ENCODE measurements at places on chromosomes 5 and 9.
A peak's percentile ranks its signal among the peaks of the same experiment; 100 is the strongest.

- DNase-seq, result no peak
These were observed 195.3 kb downstream of the BNC2 start for GRCh38 chr9:16675131-16675530.

DNA sequence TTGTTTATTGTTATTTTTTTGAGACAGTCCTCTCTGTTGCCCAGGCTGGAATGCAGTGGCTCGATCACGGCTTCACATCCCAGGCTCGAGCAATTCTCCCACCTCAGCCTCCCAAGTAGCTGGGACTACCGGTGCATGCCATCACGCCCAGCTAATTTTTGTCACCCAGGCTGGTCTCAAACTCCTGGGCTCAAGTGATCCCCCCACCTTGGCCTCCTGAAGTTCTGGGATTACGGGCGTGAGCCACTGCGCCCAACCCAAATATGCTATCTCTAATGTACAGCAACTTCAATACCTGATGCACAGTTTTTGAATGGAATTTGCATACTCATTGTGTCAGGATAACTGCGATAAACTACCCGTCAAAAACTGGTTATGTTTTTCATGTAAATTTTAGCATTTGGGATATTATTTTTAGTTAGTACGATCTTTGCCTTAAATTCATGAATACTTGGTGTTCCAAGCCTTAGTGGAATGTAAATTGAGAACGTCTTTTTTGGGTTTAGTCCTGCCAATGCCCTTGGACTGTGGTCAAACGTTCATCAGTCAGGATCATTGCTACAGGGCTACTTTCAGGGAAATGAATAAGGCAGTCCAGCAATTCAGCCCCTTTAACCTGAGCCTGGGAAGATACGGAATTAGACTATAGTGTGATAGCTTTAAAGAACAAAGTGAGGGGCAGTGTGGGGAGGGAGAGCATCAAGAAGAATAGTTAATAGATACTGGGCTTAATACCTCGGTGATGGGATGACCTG lies 4.4 kb downstream of the UGCG start:
- peak; percentile 82 for DNase-seq

- DNase-seq, result no peak
These were observed 79.2 kb downstream of the ZNF354C start for GRCh38 chr5:179139111-179139935.

- no peak for DNase-seq
These were observed 402.3 kb downstream of the DEPDC1B start for GRCh38 chr5:60297658-60298057.

- no peak for DNase-seq
These were observed 110.0 kb upstream of the TUT7 start for GRCh38 chr9:86464242-86464641.

- no peak for DNase-seq
These were observed 361.6 kb upstream of the RIOK2 start for GRCh38 chr5:97544678-97545077.

GRCh38 chr9:105994970-105995369 lies 300.6 kb downstream of the TMEM38B start:
- DNase-seq, result no peak

GRCh38 chr9:133064241-133065069 lies 2.7 kb downstream of the CEL start:
- no peak for DNase-seq

- DNase-seq, result peak; percentile 92
These were observed 190.5 kb downstream of the TTLL11 start for GRCh38 chr9:121902461-121903135.

GRCh38 chr5:7012057-7012456 lies 298.8 kb downstream of the TENT4A start:
- no peak for DNase-seq

- DNase-seq, result no peak
These were observed 497.4 kb upstream of the CCNG1 start for GRCh38 chr5:162939991-162940390.

GRCh38 chr5:135185481-135186065 lies 151.5 kb upstream of the PITX1 start:
- peak; percentile 38 for DNase-seq

- DNase-seq, result no peak
These were observed 26.1 kb upstream of the CSF1R start for GRCh38 chr5:150112201-150113046.

- DNase-seq, result no peak
These were observed 17.0 kb downstream of the PTCD2 start for GRCh38 chr5:72337159-72337558.

DNA sequence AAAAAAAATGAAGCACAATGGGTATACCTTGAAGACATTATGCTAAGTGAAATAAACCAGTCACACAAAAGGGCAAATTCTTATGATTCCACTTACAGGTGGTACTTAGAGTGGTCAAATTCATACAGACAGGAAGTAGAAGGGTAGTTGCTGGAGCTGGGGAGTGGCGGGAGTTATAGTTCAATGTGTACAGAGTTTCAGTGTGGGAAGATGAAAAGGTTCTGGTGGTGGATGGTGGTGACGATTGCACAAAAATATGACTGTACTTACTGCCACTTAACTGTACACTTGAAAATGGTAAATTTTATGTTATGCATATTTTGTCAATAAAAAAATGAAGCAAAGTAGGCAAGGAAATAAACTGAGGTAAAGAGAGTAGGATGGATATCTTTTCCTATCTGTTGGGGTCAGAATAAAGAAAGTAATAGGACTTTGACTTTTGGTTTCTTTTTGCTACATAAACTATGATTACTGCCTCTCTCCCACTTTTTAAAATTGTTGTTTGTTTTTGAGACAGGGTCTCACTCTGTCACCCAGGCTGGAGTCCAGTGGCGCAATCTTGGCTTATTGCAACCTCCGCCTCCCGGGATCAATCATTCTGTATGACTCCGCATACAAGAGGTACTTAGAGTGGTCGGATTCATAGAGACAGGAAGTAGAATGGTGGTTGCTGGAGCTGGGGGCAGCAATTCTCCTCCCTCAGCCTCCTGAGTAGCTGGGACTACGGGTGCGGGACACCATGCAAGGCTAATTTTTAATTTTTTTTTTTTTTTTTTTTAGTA lies 4.0 kb upstream of the PSAT1 start:
- no peak for DNase-seq

GRCh38 chr5:41193456-41194205 lies 19.7 kb downstream of the C6 start:
- no peak for DNase-seq

DNA sequence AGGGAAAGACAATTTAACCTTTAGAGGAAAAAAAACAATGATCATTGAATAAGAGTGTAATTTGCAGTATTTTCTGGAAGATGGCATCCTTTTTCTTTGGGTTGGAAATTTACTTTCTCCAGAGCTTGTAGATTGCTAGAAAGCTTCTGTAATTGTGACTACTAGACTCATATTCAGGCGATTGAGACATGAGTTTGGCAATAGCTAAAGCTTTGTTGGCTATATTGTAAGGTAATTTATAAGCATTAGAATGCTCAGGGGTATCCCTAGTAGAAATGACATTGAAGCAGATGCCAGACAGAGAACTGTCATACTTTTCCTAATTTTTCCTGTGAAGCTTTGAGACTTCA lies 115.3 kb downstream of the UNC13B start:
- no peak for DNase-seq

- DNase-seq, result no peak
These were observed 13.2 kb downstream of the GZMK start for GRCh38 chr5:55037046-55037771.

GRCh38 chr5:172175263-172175719 lies 12.7 kb downstream of the STK10 start:
- peak; percentile 90 for DNase-seq

- DNase-seq, result no peak
These were observed 13.3 kb downstream of the CAMK4 start for GRCh38 chr5:111237470-111237869.

- no peak for DNase-seq
These were observed 325.9 kb upstream of the CYLC2 start for GRCh38 chr9:102669220-102669619.

DNA sequence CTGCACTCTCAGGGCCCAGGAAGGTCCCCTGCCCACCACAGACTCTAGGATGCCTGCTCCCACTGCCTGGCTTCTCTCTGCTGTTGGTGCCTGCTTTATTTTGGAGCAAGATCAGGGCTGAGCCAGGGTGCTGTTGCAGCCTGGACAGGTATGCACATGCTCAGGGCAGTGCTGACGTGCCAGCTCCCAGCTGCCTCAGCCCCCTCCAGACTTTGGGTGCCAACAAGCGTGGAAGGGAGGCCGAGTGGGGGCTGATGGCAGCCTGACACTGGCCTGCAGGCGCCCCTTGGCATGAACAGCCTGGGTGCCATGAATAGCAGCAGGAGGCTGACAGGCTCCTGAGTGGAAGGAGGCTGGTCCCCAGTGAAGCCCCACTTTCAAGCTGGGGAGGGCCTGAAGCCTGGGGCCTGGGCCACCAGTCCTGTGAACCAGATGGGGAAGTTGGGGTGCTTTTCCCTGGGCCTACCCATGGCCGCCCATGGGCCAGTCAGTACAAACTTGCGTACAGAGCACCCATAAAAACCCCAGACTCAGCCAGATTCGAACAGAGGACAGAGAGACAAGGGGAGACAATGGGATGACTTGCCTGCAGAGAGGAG lies 6.8 kb downstream of the AMBP start:
- no peak for DNase-seq

- no peak for DNase-seq
These were observed 10.3 kb downstream of the B4GALT7 start for GRCh38 chr5:177610131-177610769.

GRCh38 chr5:79612667-79613198 lies 492 bp downstream of the TENT2 start:
- DNase-seq, result no peak

- peak; percentile 56 for DNase-seq
These were observed 42.7 kb downstream of the SCGB3A1 start for GRCh38 chr5:180548563-180548962.

- peak; percentile 29 for DNase-seq
These were observed 71.5 kb upstream of the RPS23 start for GRCh38 chr5:82349652-82350051.

DNA sequence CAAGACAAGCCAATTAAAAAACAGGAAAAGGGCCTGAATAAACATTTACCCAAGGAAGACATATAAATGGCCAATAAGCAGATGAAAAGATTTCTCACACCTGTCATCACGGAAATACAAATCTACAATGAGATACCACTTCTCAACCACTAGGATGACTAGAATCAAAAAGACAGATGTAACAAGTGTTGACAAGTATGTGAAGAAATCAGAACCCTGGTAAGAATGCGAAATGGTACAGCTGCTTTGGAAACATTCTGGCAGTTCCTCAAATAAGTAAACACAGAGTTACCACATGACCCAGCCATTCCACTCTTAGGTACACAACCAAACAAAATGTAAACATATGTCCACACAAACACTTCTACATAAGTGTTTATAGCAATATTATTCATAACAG lies 32.5 kb downstream of the LEAP2 start:
- no peak for DNase-seq

DNA sequence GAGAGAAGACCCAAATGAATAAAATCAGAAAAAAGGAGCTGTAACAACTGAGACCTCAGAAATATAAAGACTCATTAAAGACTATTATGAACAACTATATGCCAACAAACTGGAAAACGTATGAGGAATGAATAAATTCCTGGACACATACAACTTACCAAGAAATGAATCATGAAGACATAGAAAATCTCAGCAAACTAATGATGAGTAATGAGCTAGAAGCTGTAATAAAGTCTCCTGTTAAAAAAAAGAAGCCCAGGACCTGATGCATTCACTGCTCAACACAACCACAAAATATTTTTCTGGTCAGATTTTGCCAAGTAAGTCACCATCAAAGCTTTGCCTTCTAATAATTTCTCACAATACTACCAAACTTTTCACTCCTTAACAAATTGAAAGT lies 666.7 kb downstream of the LRRC70 start:
- no peak for DNase-seq

DNA sequence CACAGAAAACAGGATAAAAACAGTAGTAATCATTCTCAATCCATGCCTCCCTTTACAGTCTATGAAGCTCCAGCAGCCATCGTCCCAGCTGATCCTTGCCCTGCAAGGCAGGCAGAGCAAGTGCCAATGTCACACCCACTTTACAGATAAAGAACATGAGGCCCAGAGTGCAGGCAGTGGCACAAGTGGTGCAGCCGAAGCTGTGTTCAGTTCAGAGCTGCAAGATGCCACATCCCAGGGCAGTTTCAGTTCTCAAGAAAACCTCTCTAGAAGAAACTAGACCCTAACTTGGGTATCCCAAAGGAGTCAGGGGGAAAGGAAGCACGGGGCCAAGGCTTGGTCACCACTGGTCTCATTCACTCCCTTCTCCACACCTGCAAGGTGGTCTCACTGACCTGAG lies 34.6 kb upstream of the CPLX2 start:
- DNase-seq, result no peak

- DNase-seq, result no peak
These were observed 70.3 kb upstream of the CNTLN start for GRCh38 chr9:17064558-17064957.

GRCh38 chr9:1536522-1537170 lies 478.5 kb upstream of the SMARCA2 start:
- DNase-seq, result no peak

DNA sequence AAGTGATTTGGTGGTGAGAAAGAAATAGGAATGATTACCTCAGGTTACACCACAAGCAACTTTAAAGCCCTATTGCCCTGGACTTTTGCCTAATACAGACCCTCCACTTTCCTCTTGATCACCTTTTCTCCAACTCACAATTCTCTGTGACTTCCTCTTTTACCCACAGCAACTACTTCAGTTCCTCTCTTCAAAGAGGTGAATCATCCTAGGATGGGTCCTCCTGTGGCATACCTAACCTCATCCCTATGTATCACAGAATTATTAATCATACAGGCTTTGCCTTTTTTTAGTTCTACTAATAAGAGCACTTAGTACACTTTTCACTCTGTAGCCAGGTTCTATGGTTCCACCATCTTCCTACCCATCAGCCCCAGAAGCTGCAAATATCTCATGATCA lies 19.6 kb upstream of the INSL6 start:
- DNase-seq, result no peak
